Right kidney (tissue), 9 donors: ENCODE measurements at places on chromosomes 5 and 9.

DNA sequence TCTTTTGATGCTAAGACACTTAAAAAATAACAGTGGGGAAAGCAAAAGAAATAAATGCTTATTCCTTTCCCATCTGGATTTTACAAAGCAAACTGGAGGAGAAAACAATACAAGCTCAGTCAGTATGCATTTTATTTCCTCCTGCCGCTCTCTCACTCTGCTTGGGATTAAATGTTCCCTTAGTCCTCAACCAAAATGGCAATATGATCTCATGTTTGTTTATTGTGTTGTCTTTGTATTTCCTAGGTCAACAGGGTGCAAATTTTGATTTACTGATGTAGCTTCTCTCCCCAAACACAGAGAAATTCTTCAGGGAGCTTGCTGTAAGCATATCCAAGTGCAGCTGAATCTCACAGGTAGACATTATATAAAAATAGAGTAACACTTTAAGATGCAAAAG, 92.1 kb upstream of the ERBIN start:
- no peak for DNase-seq

- DNase-seq: no peak
These were observed 119.2 kb upstream of the CXCL14 start for GRCh38 chr5:135697959-135698345.

DNA sequence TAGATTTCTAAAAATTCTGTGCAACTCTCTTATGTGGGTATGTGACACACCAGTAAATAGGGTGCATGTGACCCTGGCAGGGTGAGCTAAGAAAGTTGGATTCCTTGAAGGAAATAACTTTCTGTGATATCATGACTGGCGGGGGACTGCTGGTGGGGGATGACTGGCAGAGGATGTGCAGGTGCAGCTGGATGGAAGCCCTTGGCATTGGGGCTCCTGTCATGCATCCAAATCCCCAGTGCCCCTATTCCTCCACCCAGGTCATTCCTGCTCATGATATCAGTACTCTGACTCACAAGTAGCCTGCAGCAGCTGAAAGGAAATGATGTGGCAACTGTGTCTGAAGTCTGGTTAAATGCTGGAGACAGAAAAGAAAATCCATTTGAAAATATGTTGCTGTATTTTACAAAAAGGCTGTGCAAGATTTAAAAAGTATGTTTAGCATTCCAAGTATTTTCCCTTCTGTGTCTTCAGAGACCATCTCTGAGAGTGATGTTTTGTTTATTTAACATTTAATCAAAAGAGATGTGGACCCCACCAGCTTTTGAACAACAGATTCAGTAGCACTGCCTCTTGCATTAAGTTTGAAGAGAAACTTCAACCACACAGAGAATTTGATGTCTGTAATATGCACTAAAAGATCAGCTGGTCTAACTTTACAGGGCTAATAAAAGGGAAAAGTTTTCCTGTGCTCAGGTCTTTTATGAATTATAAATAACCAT, 17.9 kb upstream of the ZSWIM6 start:
- DNase-seq: no peak

GRCh38 chr5:153938191-153938842, 100.4 kb downstream of the FAM114A2 start:
- no peak for DNase-seq

- DNase-seq: no peak
These were observed 10.0 kb upstream of the RETREG1 start for GRCh38 chr5:16626696-16627264.

DNA sequence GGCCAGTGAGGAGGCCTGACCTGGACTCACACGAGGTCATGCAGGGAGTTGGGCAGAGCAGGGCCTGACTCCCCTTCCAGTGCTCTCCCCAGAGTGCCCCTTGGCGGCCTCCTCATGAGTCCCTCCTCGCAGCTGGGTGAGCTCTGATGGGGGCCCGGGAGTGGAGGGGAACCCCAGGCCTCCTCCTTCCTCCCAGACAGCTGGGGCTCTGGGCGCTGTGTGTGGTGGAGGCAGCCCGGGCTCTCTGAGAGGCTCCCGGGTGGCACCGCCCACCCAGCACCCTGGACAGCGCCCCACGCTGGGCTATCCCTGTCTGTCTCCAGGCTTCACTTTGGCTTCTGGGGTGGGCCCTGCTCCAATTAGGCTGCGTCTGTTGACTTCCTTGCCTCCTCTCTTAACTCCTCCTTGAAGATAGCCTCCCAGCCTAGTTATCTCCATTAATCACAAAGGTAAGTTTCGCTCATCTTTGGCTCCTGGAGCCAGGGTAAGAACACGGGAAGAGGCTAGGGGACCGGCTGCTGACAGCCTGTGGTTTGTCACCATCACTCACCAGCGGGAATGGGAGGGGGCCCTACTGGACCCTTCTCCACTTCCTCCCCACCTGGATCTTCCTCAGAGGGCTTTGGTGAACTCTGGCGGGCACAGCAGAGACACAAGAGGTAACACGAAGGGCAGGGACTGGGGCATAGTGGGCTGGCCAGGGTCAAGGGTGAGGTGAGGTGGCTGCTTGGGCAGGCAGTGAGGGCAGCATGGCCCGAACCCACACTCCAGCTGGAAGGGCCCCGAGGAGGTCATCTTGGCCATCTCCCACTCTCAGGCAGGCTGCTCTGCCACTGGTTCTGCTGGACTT, 13.1 kb downstream of the PSD2 start:
- DNase-seq: peak; percentile 29

GRCh38 chr9:99336531-99336930, 114.4 kb downstream of the SEC61B start:
- no peak for DNase-seq

GRCh38 chr5:82563745-82564144, 285.6 kb upstream of the RPS23 start:
- DNase-seq: no peak
